ENCODE measurements at places on chromosomes 3 and 15.

DNA sequence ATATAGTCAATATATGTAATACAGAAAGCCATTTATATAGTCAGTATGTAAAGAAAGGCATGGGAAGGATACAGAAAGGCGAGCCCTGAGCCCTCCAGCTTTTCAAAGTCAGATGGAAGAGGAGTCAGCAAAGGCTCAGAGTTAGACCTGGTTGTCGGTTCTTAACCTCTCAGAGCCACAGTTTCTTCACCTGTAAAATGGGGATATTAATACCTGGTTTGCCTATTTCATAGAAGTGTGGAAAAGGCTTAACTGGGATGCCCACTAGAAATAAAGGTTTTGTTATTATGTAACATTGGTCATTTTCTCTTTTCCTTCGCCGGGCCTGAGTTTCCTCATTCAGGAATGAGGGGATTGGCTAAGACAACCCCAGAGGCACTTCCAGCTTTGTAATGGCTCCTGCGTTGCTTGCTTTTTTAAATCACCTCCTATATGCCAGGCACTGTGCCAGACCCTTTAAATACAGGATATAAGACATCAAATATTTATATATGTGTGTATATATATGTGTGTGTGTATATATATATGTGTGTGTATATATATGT is 2.4 kb downstream of the CRELD1 start:
- DNase-seq, result no peak

GRCh38 chr3:14424711-14425580 is 22.5 kb downstream of the SLC6A6 start:
- DNase-seq, result no peak

- DNase-seq, result no peak
Observed at GRCh38 chr3:186124592-186124991, 15.7 kb upstream of the ETV5 start.

DNA sequence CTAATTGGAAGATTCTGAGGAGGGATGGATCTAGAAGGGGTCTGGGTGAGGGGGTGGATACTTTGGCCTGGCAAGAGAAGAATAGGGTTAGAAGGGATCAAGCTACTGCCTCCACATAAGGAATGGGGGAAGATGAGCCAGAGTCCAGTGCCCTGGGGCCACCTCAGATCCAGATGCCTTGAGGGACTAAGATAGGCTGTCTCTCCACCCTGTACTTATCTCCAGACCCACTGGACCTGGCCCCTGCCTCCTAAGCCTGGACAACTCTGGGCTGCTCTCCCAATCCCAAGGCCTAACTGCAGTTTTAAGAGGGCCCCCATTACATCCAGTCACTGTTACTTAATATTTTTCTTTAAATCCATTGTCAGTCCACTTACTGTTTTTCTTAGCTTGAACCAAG is 2.0 kb downstream of the DVL3 start:
- no peak for DNase-seq

- DNase-seq, result peak; percentile 33
Observed at GRCh38 chr3:57815036-57815435, 58.9 kb downstream of the SLMAP start.

DNA sequence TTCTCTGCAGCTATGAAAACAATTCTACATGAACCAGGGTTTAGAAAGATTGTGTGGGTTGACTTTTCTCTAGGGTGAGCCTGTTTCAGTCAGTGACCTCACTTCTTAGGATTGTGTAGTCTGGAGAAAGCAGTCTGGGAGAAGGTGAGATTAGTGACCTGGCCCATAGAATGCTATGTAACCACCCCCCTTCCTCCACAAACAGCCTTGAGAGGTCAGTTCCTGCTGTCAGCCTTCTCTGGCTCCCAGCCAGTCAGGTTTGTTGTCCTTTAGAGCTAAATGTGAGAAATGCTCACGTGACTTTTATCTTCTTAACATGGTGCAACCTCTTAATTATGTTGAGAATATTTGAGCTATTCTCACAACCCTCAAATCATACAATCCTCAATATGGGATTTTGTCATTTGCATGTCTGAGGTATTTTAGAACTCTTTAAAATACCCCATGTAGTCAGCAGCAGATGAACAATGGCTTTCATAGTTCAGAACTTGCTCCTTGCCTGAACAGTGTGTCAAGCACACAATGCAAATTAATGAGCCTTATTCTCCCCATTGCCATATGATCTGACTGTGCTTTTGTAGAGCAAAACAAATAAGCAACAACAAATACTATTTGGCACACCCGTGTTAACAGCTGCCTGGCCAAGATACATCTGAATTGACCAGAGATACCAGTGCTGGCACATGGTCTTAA is 311.6 kb downstream of the CNTN6 start:
- DNase-seq, result no peak

GRCh38 chr3:73768524-73769308 is 144.0 kb upstream of the PDZRN3 start:
- no peak for DNase-seq

DNA sequence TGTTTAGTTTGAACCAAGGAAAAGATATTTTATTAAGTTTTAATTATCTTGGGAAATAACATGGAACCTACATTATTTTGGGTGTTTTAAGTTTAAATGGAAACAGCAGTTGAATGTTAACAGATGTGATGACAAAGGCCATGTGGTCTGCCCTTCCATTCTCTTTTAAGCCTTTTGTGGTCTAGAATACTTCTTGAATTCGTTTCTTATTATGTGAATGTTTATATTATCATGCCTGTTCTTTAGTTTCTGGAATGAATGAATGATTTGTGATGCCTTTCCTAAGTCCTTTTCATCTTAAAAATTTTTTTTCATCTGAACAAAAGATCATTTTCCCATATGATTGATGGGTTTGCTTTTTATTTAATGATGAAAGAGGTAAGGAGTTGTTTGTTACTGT is 44.6 kb downstream of the SNRK start:
- DNase-seq, result no peak

DNA sequence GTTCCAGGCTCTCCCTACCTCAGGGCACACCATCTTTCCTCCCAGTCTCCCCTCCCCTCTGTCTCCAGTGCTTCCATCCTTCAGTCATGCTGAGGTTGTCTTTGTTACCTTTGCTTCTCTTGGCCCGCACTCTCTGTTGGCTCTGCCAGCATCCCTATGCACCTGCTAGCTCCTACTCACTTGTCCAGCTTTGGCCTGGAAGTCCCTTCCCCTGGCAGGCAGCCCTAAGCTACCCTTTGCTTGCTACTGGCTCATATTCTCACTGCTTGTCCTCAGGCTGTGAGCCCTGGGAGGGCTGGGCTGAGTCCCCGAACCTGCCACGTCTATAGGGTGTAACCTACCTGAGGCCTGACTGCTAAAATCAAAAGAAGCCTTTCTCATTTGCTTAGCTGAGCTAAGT is 122.7 kb downstream of the PGPEP1L start:
- no peak for DNase-seq

GRCh38 chr3:107272471-107272870 is 104.8 kb upstream of the CCDC54 start:
- DNase-seq, result no peak

DNA sequence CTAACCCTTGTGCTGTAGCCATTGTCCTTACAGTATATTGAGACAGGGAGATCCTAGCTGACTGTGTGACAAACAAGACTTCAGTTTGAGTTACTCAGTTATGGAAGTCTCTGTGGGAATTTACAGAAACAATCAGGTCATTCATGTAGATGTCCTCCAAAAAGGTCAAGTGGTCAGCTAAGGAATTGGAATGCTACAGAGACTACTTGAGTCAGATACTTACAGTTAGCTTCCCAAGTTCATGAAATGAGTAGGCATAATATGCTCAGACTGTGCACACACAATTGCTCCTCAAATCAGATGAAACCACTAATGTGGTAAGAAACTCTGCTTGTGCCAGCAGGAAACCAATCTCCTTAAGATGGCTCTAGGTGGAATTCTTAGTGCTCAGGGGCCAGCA is 985.7 kb downstream of the NSUN3 start:
- DNase-seq, result no peak

DNA sequence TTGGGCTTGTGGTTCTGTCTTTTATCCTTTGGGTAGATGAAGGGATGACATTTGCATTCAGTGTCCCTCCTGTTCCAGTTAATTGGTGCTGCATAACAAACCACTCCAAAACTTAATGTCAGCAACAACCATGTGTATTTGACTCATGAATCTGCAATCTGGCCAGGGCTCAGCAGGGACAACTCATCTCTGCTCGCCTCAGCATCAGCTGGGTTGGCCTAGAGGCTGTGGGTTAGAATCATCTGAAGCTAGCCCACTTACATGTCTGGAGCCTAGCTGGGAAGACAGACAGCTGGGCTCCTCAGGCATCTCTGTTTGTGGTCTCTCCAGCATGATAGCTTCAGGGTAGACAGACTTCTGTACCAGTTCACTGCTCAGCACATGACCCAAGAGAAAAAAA is 92.0 kb downstream of the TMEM108 start:
- no peak for DNase-seq

GRCh38 chr3:84077479-84077878 is 881.3 kb upstream of the CADM2 start:
- no peak for DNase-seq

DNA sequence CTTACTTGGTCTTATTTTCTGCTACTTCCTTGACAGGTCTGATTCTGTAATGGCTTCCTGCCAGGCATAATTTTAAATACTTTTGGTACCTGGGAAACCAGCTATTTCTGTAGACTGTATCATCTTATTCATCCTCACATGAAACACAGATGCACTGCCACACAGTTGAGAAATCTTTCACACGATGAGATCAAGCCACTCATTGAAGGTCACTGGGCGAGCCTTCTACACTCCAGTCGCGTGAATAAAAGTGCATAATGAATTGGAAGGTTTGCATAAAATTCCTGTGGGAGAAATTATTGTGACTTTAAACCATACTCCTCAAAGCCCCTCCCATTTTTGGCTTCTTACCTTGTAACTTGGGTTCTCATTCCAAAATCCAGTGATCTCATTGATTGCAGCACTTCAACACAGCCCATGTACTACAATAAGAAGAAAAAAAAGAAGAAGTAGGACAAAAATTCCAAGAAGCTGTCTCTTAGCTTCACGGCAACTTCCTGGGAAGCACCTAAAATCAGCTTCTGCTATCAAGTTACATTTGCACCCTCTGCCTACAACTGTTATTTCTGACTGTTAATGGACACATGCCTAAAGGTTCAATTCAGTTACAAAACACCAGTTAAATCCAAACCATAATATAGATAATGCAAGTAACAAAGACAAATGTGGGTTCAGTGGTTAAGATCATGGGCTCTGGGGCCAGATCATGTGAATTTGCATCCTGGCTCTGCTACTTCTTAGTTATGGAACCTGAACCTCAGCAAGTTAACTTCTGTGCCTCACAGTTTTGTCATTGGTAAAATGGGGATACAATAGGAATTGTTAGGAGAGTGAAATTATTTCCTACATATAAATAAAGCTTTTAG is 39.0 kb downstream of the SHC4 start:
- DNase-seq, result no peak

DNA sequence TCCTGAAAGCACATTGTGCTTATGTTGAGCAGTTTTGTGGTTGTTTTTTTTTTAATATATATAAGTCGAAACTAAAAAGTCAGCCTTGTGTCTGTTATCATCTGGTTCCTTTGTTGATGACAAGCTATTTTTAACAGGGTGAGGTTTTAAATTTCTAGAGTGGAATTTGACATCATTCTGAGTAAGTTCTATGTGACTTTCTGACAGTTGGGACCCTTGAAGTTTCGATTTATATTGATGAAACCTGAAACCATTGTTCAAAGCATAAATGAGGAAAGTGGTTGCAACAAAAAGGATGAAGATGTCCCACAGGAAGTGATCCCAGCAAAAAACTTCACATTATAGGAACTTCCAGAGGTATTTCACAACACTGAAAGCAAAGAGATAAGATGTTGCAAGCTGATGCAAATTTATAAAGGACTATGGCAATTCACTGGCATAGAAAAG is 94.0 kb downstream of the CYP19A1 start:
- no peak for DNase-seq

GRCh38 chr15:98787936-98788757 is 139.8 kb downstream of the IGF1R start:
- DNase-seq, result no peak

- no peak for DNase-seq
Observed at GRCh38 chr3:181719991-181720680, 8.4 kb downstream of the SOX2 start.

GRCh38 chr15:88465633-88466224 is 1.5 kb downstream of the MRPL46 start:
- DNase-seq, result no peak

DNA sequence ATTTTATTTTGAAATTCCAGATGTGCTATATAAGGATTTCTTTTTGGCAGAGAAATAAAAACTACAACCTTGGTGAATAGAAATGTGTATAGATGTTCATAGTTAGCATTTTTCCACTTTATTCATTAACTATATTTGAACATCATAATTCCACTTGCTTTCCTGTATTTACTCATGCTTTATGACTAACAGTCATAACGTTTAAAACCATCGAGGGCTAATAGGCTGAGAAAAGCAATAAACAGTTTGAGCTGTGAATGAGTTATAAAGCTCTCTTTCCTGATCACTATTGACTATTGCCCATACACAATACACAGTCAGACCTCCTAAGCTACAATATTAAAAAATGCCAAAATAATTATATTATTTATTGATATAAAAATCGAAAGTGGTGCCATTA is 502.1 kb upstream of the RASGRP1 start:
- DNase-seq, result no peak

DNA sequence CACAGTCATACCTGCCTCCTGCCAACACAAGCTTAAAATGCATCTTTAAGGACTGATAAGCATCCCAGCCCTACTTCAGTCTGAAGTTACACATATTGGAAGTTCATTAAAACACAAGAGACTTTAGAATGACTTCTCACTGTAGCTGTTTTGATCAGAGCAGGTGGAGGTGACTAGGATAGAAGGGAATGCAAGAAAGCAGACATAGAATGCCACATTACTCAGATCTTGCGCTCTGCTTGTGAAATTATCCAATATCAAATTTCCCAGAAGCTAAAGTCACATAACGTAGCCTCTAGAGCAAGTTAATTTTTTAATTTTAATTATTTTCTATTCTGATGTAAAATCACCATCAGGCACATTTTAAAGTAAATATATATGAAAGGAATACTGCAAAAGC is 306.5 kb downstream of the PLOD2 start:
- no peak for DNase-seq

DNA sequence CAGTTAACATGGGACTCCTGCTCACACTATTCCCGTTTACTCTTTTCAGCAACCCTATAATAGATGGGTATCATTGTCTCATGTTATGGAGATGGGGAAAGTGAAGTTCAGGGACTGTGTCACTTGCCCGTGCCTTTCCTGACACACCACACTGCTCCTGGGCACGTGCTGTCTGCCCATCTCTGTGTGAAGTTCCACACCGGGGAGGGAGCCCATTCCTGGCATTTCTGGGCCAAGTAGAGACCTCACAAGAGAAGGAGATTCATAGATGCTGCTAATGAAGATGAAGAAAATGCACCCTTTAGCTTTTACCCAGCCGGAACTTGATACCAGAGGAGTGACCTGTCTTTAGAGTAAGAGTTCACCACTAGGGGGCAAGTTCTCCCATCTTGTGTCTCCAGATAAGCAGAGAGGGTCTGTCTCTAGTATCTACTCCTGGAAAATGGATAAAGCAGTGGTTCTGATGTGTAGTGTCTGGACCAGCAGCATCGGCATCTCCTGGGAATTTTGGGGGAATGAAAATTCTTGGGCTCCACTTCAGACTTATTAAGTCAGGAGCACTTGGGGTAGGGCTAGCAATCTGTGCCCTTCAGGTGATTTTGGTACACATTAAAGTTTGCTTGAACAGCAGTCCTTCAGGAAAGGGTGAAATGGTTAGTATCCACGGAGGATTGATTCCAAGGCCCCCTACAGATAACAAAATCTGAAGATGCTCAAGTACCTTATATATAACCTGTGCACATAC is 2.0 kb upstream of the TOPBP1 start:
- no peak for DNase-seq

- DNase-seq, result no peak
Observed at GRCh38 chr3:46671541-46672348, 21.7 kb downstream of the ALS2CL start.
